LHCN-M2 (cell line): ENCODE measurements at places on chromosomes 4 and X. TPM values are rescaled to one million over a fixed set of nuclear protein-coding genes. Genes with fewer than 3 reads are reported as not detected.

- no peak for DNase-seq
Measured at GRCh38 chr4:138907174-138907573, 108.4 kb upstream of the NOCT start.

DNA sequence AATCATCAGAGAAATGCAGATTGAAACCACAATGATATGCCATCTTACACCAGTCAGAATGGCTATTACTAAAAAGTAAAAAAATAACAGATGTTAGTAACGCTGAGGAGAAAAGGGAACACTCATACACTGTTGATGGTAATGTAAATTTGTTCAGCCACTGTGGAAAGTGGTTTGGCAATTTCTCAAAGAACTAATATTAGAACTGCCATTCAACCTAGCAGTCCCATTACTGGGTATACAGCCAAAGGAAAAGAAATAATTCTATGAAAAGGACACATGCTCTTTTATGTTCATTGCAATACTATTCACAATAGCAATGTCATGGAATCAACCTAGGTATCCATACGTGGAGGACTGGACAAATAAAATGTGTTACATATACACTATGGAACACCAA is 566.3 kb downstream of the STPG2 start:
- DNase-seq, result no peak

DNA sequence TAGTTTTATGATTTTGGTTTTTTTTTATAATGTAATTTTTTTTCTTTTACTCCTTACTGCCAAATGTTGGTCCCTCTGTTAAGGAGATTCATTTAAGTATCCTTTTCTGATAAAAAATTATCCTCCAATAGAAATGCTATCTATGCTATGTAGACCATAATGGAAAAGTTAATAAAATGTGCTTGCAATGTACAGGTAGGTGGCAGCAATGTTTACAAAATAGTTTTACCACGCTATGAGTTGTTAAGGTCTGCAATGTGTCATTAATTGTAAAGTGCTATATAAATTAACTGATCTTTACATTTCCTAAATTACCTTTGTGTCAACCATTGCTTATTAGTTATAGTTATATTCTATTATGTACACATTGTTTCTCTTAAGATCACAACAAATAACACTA is 3.8 kb upstream of the CENPC start:
- no peak for DNase-seq

PHKA1 gene
- 19.6 and 20.6 TPM in 2 replicates for total RNA-seq

SPARCL1 gene
- total RNA-seq, result not detected in 2 replicates

MAGEC1 gene
- not detected in 2 replicates for total RNA-seq
